ENCODE measurements at places on chromosomes 1 and 21.
A peak's percentile ranks its signal among the peaks of the same experiment; 100 is the strongest.

DNA sequence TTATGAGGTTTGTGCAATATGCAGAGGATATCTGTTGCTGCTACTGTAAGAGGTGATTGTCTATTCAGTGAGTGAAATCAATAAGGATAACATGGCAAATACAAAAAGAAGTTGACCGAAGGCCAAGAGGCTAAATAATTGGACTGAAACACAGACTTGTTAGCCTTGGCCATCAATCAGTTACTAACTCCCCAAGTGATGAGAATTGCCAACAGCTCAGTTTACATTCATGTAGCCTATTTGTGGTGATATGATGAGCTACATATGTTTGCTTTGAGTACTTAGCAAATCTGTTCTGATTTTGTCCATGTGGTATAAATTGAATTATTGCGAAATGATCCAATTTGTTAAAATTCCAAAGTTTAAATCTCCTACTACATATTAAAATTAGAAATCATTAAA lies 68.6 kb upstream of the VAV3 start:
- no peak for DNase-seq

DNA sequence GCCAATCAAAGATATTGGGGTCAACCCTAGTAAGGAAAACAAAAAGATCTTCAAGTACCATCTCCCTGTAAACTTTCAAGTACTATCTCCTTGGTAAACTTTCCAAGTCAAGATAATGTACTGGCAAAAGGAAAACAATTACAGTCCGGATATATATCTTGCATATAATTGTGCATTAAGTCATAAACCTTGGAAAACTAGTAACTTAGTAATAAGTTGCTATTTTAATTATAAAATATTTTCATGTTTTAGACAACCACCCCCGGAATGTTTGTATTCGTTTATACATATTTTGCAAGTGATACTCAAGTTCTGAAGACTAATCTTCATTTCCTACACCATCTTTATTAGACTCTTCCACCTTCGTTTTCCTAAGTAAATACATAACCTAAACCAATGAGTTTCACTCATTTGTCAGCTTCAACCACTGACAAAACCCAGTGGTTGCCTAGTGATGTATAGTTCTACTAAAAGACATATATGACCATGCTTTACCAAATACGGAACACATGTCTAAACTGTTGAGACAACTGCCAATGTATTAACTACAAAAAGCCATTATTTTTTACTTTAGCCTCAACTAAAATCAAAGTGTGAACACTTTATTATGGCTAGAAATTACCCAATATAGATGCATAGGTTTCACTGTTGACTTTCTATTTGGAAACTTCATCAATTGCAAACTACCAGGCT lies 1.7 kb downstream of the AKT3 start:
- no peak for DNase-seq

GRCh38 chr21:24045775-24046215 lies 1561.5 kb downstream of the MRPL39 start:
- peak; percentile 3 for DNase-seq

GRCh38 chr1:239655023-239655422 lies 268.7 kb downstream of the CHRM3 start:
- DNase-seq = no peak

DNA sequence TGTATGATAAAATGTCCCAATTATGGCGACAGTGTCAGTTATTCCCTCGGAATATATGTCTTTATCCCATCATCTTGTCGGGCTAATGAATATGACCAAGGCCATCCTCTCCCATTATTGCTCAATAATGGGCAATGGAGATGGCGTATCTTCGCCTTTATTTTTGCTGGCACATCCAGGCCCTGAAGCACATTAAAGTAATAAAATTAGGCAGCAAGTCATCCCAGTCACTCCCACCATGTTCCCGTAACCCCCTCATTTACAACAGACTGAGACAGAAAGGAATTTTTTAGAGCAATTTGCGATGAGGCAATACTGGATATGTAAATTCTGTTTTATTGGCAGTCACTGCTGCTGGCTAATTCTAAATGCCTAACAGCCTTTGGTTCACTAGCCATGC lies 35.3 kb downstream of the CLIC6 start:
- no peak for DNase-seq

GRCh38 chr1:40676501-40676900 lies 11.0 kb upstream of the RIMS3 start:
- no peak for DNase-seq

- no peak for DNase-seq
Measured at GRCh38 chr1:58358346-58358745, 188.2 kb downstream of the OMA1 start.

DNA sequence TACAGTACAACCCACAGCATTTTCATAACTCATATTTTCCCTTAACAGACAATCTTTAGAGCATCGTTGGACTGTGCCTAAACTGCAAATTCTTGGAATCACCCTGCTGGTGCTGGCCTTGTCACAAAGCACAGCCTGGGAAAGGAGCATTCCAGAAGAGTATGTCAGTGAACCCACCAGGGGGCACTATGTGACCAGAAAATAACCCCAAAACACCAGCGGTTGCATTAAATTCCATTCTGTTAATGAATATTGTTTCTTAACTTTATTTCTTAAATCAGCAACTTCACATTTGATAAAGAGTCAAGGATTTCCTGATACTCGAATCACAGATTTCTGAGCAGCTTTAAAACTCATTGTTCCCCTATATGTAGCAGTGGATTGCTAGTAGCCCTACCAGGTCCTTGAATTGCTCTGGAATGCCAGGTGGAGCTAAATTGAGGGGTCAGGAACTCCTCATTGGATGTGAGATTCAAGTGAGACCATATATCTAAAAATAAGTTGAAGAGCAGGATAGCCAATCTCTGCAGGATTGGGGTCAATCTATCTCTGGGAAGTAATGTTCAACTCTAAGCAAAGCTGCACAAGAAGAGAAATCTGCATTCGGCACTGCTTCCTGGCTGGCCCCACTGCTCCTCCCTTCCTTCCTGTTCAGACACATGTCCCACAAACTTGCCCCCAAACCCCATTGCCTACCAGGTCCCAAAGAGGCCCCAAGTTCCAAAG lies 12.7 kb upstream of the RAB4A start:
- peak; percentile 62 for DNase-seq

- DNase-seq = no peak
Measured at GRCh38 chr1:224864006-224864405, 65.5 kb upstream of the DNAH14 start.

DNA sequence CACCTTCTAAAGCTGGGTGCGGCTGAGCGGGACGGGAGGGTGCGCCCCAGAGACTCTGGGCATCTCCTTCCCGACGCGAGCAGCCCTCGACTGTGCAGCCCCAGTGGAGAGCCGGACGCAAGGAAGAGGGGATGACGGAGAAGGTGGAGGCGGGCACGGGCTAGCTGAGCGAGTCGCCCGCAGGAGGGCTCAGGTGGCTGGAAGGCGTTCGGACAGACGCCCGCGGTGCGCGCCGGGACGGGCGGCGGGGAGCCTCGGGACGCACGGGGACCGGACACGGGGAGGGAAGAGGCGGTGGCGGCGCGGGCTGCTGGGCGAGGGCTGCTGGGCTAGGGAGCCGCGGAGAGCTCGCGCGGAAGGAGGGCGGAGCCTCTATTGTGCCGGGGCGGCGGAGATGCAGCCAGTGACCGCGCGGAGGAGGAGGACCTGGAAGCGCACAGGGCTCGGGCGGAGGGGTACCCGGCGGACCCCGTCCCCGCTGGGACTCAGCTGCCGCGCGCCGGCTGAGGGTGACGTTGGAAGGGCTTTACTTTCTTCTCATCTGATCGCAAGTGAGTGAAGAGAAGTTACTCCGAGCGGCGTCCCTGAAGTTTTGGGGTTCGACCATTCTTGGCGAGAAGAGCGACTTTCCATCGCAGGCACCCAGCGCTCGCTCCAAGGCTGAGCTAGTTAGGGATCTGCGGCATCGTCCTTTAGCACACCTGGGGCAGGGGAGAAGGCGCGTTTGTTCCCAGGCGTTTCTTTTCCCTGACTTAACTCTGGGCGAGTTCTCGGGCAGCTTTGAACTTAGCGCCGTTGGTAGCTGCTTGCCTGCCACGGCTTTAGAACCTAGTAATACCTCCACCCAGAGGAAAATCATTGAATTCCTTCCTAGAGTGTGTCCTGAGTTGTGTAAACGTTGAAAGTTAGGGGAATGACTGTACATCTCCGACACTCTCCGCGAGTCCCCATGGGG lies at the start of gene OLFML2B:
Gene OLFML2B (minus strand): TSS at position 323 of the 955 bp plus-strand sequence. CDS start 439 bp downstream, outside the sequence.
- peak; percentile 45 for DNase-seq

DNA sequence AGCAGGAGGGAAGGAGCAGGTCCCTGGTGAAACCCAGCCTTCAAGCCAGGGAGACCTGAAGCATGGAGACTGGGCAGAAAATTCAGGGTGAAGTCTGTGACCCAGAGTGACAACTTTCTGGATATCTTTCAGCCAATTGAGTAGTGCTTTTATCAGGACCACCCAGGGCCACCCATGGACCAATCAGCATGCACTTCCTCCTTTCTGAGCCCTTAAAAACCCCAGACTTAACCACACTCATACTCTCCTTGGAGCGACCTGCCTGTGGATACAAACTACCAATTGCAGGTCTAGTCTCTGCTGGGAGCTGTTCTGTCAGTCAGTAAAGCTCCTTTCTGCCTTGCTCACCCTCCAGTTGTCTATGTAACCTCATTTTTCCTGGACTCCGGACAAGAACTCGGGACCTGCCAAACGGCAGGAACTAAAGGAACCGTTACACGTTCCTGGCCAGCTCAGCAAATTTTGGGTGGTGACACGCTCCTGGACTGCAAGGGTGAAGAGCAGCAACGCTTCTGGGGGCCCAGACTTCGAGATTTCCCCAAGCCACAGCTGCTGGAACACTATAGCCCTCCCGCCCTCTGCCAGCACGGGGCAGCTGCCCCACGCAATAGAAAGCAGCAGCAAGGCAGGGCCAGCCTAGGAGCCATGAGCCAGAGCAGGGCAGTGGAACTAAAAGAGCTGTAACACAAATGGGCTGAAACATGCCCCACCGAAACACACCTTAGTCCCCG lies 1183.4 kb downstream of the AMY1C start:
- DNase-seq = no peak

- DNase-seq = no peak
Measured at GRCh38 chr1:213075725-213076124, 24.7 kb downstream of the RPS6KC1 start.

GRCh38 chr1:15452216-15452615 lies 4.3 kb upstream of the CELA2A start:
- DNase-seq = no peak

DNA sequence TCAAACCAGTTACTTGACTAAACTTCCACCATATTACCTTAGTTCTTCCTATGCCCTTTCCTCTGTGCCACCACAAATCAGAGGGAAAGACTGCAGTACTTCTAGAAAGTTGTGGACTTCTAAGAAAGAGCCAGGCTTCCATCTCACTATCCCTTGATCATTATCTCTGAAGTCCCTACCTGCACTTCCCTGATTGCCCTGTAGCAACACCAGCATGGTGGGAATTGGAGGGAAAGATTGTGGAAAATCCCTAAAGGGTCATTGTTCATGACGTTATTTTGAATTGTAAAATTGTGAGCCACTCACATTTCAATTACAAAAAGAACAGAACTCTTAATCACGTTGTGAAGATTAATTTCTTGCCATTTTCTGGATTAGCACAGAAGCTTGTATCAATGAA lies 23.4 kb upstream of the KIAA1614 start:
- DNase-seq = no peak

- no peak for DNase-seq
Measured at GRCh38 chr1:53728702-53729455, 10.1 kb downstream of the GLIS1 start.

DNA sequence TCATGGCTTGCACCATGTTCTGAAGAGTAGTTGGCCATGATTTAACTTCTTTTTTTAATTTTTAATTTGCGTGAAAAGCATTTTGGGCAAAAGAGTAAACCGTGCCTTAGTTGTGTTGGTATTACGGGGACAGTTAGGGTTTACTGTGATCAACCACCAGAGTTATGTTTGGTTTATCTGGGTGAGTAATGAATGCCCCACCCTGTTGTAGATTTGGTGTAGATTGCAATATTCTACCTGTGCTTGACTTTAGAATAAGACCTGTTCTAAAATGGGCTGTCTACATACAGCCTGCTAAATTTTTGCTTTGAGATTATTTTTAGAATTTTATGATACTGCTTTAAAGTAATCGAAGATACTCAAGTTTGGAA lies 1.4 kb downstream of the USP25 start:
- DNase-seq = no peak

DNA sequence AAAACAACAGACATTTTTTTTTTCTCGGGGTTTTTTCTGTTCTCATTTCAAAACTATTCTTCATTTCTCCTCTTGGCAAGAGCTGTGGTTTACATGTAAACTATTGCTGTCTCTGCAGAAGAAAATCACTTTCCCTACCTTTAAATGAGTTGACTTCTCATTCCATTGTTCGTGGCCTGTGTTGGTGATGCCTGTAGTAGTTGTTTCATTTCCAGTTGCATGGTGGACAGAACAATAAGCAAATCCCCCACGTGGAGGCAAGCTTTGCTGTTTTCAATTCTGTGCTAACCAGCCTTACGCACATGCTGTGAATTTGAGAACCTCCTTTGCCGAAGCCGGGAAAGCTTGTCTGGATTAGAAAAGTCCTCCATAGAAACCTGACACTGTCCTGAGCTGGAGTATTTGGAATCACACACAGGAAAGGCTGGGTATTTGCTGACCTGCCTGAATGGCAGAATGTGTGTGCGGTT lies 26.2 kb upstream of the MAP3K7CL start:
- no peak for DNase-seq

- DNase-seq = no peak
Measured at GRCh38 chr1:25501235-25502058, 42.0 kb upstream of the LDLRAP1 start.

- DNase-seq = no peak
Measured at GRCh38 chr1:77671836-77672235, 10.6 kb downstream of the ZZZ3 start.

DNA sequence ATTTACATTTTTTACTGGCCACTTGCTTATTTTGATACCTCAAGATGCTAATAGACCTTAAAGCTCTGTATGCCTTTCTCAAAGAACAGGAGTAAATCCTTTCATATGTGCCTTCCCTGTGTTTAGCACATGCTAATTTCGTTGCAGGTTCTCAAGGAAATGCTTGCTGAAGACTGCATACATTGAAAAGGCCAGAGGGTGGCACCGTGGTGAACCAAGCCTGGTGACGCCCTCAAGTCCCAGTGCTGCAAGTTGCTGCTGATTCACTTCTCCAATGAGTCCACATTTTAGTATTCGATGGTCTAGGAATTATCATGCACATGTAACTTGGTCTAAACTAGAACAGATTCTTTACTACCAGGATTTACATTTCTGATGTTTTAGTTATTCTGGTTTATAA lies 94.1 kb downstream of the CLDN17 start:
- no peak for DNase-seq

Data from activated naive CD4-positive, alpha-beta T cell treated with Interleukin-2 at 50 U/mL for 16 hours (primary cell).